ENCODE measurements at places on chromosomes 7 and 10.

DNA sequence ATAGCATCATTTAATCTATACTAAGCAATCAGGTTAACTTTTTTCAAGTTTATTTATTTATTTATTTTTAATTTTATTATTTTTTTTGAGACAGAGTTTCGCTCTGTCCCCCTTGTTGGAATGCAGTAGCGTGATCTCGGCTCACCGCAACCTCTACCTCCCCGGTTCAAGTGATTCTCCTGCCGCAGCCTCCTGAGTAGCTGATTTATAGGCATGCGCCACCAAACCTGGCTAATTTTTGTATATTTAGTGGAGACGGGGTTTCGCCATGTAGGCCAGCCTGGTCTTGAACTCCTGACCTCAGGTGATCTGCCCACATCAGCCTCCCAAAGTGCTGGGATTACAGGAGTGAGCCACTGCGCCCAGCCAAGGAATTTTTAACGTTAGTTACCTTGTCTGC, 635 bp upstream of the MYPN start:
- DNase-seq = no peak

DNA sequence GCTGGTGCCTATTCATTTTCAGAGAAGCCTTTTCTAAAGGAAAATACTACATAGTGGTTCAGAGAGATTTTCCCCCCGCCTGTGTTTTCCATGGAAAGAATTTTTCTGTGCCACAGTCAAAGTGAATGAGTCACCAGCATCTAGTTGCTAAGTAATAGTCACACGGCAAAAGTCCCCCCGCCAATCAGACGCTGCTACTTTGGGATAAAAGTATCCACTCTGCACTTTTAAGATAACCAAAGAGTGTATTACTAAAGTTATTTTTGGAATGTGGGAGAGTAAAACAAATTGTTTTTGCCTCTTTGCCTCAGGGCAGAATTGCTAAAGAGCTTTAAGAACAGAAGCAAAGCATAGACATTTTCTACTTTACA, 23.5 kb downstream of the ABLIM1 start:
- no peak for DNase-seq

DNA sequence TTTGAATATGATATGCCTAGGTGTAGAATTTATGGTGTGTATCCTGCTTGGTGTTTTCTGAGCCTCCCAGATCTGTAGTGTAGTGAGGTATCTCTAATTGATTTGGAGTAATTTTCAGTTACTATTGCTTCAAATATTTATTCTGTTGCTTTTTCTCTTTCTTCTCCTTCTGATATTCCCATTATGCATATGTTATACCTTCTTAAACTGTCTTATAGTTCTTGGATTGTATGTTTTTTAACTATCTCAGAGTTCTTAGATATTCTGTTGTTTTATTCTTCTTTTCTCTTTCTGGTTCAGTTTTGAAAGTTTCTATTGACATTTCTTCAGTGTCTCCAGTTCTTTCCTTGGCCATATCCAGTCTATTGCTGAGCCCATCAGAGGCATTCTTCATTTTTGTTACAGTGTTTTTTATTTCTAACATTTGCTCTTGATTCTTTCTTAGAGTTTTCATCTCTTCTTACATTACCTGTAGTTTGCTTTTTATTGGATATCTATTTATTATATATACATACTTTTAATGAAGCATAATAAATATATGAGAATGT, 205.4 kb upstream of the LRGUK start:
- DNase-seq = no peak

GRCh38 chr10:97540669-97541500, 31.7 kb upstream of the ANKRD2 start:
- no peak for DNase-seq

- DNase-seq = no peak
Observed at GRCh38 chr7:149811831-149812490, 26.2 kb upstream of the ZNF862 start.

DNA sequence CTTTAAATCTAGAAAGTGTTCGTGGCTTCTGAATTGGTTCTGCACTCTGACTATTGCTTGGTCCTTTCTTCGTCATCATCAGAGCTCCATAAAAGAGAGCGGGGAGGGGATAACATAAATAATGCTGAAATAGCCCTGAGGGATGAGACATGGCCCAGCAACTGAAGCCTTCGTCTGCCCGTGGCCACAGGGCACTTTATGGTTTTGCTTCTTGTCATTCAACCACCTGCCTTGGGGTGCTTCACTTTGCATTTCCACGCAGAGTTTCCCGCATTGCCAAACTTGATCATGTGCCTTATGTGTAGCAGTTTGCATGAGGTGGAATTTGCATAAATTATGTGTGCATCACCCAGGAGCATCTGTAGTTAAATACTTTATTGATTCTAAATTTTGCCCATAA, 15.9 kb downstream of the GSTO2 start:
- DNase-seq = no peak
